Stimulated activated CD4-positive, alpha-beta T cell treated with anti-CD3 and anti-CD28 coated beads, TNF-alpha, amount 100 ng/mL, for 1 hour (primary cell): ENCODE measurements at places on chromosomes 16 and 17.
A peak's percentile ranks its signal among the peaks of the same experiment; 100 is the strongest.

DNA sequence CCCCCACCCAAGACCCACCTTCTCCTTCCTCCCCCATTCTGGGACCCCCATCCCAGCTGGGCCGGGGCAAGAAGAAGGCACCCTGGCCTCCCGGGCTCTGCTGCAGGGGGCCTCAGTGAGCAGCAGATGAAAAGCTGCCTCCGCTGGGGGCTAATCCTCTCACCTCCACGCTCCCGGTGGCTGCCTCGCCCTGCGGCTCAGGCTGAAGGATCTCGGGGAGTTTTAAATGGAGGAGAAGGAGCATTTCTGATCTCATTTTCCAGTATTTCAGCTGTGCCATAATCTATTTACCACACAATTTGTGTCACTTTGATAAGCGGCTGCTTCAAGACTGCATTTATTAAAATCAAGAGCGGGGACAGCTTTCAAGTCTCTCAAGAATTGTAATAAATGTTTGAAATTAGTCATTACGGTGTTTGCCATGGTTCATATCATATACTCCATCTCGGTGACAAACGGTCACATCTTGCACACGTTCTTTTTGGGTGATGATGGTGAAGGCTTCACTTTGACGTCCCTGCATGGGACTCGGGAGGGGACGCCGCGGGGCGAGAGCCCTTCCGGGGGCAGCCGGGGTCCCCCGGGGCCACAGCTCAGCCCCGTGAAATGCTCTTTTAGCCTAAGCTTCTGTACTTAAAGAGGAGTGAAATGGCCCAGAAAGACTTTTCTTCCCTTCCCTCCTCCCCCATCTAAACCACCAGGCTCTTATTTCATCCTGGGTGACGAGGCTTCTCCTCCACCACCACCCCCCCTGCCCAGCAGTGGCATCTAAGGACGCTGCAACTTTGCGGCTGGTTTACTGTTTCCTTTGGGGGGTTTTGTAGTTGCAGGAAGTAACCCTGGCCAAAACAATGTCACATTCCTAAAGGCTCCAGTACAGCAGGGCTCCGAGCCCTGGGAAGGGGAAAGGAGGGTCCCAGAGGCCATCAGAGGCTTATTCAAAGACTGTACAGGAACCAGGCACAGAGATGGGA, 313.1 kb upstream of the TNRC6C start:
- peak; percentile 5 for DNase-seq

GRCh38 chr16:53100889-53101288, 46.1 kb downstream of the CHD9 start:
- no peak for DNase-seq

GRCh38 chr16:59205403-59205802, 471.3 kb upstream of the GOT2 start:
- DNase-seq = no peak

- no peak for DNase-seq
Observed at GRCh38 chr17:46977348-46977747, 1.7 kb downstream of the RPRML start.

DNA sequence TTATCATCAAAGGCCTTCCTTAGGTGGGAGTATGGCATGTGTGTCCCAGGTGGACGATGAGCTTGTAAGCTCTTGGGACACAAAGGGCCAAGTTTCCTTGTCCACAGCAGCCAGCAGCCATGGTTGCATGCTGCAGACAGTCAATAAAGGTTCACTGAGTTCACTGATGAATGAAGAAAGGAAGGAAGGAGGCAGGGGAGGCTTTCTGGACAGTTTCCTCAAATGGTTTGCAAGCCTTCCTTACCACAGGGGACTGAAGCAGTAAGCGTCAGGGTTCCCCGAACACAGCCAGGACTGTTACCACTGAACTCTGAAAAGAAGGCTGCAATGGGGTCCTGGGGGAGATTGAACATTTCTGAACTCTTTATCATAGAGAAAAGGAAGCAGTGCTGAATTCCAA, 111.1 kb downstream of the GAS7 start:
- DNase-seq = no peak

GRCh38 chr17:31561469-31562375, 170.2 kb downstream of the RAB11FIP4 start:
- no peak for DNase-seq

- DNase-seq = no peak
Observed at GRCh38 chr17:5759501-5759925, 175.2 kb upstream of the NLRP1 start.

DNA sequence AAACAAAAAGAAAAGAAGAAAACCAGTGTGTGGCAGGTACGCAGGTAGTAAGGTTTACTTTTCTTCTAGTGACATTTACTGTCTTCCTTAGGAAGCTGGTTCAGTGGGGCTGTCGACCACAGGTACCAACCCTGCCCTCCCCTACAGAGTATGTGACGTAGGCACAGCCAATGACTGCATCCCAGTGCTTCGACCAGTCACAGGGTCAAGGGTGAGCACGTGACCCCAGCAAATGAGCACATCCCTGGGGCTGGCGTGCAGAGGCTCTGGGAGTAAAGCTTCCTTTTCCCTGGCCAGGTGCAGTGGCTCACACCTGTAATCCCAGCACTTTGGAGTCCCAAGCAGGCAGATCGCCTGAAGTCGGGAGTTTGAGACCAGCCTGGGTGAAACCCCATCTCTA, 38.9 kb upstream of the PLCG2 start:
- no peak for DNase-seq
